ENCODE measurements at places on chromosomes 12 and 14. TPM values are rescaled to one million over a fixed set of nuclear protein-coding genes. Genes with fewer than 3 reads are reported as not detected.

GRCh38 chr14:75646762-75647161 lies 13.9 kb downstream of the ERG28 start:
- no peak for DNase-seq

Gene SOS2
- polyA plus RNA-seq, result 33.0 TPM

DNA sequence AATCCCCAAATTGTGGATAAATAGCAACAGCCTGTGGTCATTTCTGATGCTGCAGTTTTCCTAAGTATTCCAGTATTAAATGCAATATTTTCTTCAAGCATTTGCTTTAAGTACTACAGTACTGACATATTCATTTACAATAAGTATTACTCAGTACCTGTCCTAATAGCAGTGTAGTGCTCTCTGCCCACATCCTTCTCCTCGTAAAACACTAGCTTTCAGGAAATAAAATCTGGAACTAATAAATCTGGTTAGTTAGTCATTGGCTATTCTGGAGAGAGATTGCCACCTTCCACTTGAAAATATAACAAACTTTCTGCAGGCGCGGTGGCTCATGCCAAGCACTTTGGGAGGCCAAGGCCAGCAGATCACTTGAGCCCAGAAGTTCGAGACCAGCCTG lies 441.5 kb downstream of the PRKD1 start:
- DNase-seq, result no peak

DNA sequence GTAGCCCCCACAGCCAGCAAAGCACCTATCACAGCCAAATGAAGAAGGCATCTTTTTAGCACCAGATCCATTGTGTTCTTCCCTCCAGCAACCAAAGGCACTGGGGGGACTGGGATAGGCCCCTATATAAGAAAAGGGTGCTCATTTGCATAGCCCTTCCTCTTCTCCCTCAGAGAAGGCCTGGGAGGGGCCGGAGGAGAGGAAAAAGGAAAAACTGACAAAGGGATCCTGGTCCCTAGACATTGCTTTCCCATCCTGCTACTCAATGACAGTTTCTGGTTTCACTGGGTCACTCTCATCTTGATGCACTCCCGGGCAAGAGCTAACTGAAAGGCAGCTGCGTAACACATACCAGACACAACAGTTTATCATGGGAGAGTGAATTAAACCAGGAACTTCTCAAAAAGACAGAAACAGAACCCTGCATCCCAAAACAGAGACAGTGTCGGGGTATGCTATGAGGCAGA lies at the start of gene PMEL:
Gene PMEL (minus strand): TSS at position 102 of the 467 bp plus-strand sequence. CDS start 31 bp downstream, at position 71.
- peak; percentile 30 for DNase-seq

Gene GPR137C
- 9.4 TPM for polyA plus RNA-seq

Gene CIT
- 22.4 TPM for polyA plus RNA-seq

DNA sequence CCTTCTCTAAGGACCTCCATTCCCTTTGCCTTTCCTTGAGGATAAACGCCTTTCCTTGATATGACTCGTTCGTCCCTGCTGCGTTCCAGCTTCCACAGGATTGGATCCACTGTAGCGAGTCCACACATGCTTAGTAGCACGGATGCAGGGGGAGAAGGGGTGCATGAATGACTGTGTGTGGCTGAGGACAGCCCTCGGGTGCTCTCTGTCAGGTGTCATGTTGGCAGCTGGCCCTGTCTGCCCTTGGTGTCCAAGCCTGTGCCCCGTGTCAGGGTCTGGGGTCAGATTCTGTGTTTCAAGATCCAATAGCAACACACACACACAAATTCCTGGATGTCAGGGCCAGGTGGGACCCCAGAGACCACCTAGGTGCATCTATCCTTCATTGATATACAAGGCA lies 17.5 kb upstream of the KRT80 start:
- no peak for DNase-seq

Gene FRMD6
- 16.7 TPM for polyA plus RNA-seq

DNA sequence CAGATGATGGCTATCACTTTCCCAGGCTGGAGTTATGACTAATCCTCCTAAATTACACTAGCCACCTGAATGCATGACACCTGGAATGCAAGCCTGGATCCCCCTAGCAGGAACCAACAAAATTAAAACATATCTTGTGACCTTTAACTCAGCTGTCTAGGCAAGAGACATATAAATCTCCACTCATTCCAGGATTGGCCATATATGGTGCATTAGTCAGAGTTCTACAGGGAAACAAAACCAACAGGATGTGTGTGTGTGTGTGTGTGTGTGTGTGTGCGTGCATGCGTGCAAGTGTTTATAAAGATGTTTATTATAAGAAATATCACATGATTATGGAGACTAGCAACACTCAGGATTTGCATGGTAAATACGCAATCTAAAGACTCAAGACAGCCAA lies 212.8 kb downstream of the KIF21A start:
- DNase-seq, result no peak

DNA sequence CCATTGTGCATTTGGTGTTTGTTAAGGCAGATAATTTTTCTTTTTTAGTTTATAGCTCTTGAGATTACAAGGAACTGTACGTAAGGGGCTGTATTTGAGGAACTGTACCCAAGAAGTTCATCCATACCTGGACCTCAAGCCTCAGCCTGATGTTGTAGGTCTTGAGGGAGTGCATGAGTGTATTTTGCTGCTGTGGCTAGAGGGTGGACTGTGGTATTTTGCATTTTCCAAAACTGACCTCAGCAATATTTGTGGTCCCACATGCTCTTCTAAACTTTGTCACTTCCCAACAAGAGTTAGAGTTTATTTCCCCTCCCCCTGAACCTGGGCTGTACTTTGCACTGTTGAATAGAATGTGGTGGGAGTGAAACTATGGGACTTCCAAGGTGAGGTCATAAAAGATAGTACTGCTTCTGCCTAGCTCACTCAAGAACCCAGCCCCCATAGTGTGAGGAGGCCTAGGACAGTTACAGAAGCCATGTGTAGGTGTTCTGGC lies 42.2 kb upstream of the FBXO33 start:
- no peak for DNase-seq

GRCh38 chr12:46373301-46374296 lies 1.0 kb upstream of the SLC38A2 start:
- peak; percentile 74 for DNase-seq

- DNase-seq, result no peak
These were observed at the start of gene SLC10A1 for GRCh38 chr14:69796797-69797500. Gene SLC10A1, minus strand, starts transcription at chr14:69797241. Its CDS starts 86 bp downstream, at chr14:69797155.

GRCh38 chr14:94385553-94386057 lies 2.8 kb downstream of the SERPINA1 start:
- DNase-seq, result no peak

Gene PLEKHH1
- polyA plus RNA-seq, result 84.5 TPM

- DNase-seq, result no peak
These were observed 206.1 kb downstream of the PRKD1 start for GRCh38 chr14:29721586-29721985.

Gene DDN
- 92.6 TPM for polyA plus RNA-seq

Gene RNASE2
- 2.5 TPM for polyA plus RNA-seq

DNA sequence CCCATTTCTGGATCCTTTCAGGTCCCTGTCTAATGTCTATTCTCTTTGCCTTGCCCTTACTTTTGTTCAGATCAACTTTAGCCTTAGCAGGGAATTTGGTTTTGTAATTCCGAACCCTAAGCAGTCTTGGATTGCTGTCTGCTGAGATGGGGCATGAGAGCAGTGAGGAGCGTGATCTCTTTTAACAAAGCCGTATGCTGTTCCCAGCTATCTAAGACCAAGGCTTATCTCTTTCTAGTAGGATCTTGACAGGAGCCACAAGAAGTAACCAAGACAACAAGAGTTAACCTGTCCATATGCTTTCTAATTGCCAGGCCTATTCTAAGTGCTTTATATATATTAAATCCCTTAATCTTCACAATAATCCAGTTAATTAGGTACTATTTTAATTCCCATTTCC lies 4.5 kb upstream of the DHRS7 start:
- no peak for DNase-seq

DNA sequence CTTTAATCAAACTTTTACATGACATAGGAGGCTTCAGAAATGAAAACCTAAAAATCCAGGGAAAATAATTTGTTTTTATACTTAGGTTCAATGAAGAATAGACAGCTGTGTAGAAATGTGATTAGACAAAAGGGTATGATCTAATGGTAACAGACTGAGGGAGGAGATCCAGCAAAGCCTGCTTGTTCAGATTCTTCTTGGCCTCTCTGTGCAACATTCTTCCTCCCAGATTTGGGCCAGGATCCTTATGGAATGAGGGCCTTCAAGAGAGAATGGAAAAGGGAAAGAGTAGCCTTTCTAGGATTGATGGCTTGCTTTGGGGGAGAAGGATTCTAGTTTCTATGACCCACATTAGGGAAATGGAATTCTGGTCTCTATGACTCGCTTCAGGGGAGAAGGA lies 94.5 kb upstream of the G2E3 start:
- DNase-seq, result no peak

GRCh38 chr14:81187832-81188522 lies 32.8 kb downstream of the GTF2A1 start:
- no peak for DNase-seq

- no peak for DNase-seq
These were observed 59.9 kb upstream of the CCDC60 start for GRCh38 chr12:119274636-119275065.

Gene PRKD1
- polyA plus RNA-seq, result 32.4 TPM

GRCh38 chr12:42504049-42504448 lies 85.5 kb downstream of the PRICKLE1 start:
- peak; percentile 53 for DNase-seq
